Left lobe of liver (tissue), 2 donors: ENCODE measurements at places on chromosomes 2 and 18.
A peak's percentile ranks its signal among the peaks of the same experiment; 100 is the strongest.

GRCh38 chr2:106843001-106843909, 42.7 kb downstream of the ST6GAL2 start:
- DNase-seq: no peak

GRCh38 chr2:53600815-53601214, 166.8 kb upstream of the CHAC2 start:
- DNase-seq: no peak

GRCh38 chr2:68478688-68479087, 11.3 kb downstream of the APLF start:
- no peak for DNase-seq

- no peak for DNase-seq
Measured at GRCh38 chr2:66574701-66575624, 140.0 kb downstream of the MEIS1 start.

DNA sequence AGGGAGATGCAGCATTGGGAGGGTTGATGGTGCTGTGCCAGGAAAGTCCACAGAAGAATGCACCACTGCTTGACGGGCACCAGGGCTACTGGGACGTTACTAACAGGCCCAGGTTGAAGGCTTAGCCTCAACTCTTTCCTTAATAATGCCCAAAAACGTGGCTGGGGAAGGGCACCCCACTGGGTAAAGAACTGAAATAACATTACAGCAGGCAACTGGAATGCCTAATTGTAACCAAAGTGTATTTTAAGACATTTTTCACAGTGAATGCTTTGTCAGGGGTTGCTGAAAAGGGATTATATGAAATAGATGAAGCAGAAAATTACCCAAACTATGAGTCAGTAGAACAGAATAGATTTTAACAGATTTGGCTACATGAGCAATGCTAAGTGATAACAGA, 191.3 kb downstream of the CMPK2 start:
- DNase-seq: no peak

DNA sequence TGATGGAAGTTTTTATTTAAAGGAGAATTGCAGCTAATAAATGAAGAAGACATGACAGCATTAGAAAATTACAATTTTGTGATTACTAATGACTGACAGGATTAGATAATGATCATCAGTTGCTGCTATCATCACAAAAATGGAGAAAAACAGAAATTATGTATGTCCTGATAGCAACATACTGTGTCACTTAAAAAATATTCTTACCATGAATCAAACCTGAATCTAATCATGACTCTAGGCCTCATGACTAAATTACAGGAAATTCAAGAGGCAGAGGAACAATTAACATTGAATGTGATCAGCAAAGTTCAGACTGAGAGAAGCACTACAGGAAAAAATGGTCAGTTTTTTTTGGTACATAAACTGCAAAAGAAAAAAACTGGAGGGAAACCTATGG, 147.8 kb downstream of the PMAIP1 start:
- DNase-seq: no peak

DNA sequence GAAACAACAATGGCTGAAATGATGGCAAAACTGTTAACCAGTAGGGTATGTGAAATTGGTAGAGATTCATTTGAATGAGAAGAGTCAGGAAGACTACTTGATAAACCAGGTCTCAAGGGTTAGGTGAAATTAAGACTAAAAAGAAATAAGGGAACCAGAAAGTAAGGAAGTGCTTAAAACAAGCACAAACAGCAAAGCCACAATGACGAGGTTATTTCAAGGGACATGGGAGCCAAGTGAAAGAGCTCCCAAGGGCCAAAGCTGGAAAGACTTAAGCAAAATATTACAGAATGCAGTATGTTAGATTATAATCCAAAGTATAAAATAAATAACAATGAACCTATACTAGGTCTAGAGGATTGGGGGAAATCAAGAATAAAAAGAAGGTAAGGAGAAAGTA, 19.3 kb upstream of the CD302 start:
- DNase-seq: no peak

GRCh38 chr18:49922228-49922627, 108.9 kb upstream of the ACAA2 start:
- DNase-seq: no peak

GRCh38 chr18:12882453-12883371, 1.3 kb downstream of the PTPN2 start:
- no peak for DNase-seq

DNA sequence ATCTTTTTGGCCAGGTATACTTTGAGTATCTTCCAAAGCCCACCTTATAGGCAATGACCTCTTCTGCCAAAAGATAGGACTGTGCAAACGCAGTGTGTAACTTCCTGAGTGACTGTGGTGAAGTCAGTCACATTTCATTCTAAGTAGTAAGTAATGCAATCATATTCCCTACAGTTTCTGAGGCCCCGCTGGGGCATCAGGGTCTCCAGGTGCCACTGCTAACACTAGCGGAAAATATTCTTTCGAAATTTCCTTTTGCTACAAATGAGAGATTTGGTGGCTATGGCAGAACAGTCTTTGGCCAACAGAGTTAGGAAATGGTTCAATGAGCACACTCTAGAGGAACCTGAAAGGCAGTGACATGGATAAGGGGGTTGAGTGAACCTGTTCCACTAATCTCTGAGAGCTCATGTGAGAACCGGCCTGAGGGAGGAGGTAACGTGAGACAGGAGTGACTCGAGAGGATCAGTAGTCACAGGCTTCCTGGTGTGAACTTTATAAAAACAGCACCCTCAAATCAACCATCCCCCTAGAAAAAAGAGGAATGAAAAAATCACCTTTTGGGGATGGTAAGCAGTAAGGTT, 102.6 kb upstream of the LPIN2 start:
- no peak for DNase-seq

GRCh38 chr2:217244815-217245214, 385.0 kb upstream of the TNP1 start:
- DNase-seq: no peak

GRCh38 chr2:239807568-239807967, 217.6 kb downstream of the NDUFA10 start:
- no peak for DNase-seq

DNA sequence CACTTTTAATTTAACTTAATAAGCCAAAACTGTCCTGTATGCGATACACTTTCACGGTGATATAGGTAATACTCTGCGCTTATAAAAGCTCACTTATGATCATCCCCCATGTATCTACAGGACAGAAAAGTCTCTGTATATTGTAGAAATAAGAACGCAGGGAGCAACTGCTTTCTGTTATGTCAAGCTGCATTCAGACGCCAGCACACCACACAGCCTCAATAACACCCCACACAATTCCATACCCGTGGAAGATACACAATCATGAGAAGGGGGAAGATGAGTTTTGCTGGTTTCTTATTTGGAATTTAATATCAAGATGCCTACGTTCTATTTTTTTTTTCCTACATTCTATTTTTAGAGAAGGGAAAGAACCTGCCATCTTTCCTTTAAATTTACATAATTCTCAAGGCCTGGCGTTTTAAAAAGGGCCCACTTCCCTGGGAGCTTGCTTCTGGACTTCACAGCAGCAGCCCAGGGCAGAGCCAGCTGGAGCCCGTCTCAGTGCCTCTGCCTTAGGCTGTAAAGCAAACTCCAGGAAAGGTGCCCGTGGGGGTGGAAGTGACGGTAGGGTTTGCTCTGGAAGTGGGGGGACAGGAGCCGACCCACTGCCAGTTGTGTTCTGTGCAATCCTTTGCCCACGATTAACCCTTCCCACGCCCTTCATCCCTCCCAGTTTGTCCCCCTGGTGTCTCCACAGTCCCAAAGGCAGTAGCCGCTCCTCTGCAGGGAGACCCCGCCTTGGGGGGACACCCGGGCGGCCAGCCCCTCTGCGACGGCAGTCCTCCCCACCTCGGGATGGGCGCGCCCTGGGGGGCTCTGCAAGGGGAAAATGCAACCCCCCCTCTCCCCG, 5.3 kb downstream of the PTGR3 start:
- no peak for DNase-seq

- no peak for DNase-seq
Measured at GRCh38 chr2:181140414-181140813, 160.0 kb downstream of the UBE2E3 start.

- no peak for DNase-seq
Measured at GRCh38 chr2:36783246-36783645, 86.7 kb downstream of the VIT start.

DNA sequence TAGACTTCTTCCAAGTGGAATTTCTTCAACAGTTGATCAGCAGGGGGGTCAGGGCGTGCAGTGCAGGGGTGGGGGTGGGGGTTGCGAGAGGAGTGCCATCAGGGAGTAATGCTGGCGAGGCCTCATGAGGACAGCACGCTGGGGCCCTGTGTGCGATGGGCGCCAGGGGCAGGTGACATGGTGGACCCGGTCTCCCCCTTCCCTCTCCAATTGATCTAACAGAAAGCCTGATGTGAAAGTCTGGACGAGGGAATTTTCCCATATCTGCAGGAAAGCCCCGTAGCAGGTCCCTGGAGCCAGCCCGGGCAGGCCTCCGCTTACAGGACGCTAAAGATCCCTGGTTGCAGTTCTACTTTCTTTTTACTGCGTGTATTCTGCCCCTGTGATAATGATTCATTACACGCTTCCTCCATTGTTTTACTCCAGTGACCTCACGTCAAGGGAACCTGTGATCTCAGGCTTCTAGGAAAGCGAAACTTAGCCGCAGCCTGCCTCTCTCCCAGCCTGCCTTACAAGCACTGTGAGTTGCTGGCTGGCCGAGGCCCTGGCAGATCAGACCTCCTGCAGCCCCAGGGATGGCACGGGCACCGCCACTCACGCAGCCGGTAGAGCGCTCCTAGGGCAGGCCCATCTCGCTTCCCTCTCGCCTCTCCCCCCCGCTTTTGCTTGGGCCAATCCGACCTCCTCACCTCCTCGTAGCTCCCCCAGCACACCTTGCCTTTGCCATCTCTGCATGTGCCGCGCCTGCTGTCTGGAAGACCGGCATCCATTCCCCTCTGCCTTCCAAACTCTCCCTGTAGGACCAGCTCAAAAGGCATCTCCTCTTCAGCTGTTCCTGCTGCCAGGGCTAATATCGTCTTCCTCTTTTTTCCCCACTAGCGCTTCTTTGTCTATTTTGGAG, 19.2 kb downstream of the NEURL3 start:
- DNase-seq: peak; percentile 67

DNA sequence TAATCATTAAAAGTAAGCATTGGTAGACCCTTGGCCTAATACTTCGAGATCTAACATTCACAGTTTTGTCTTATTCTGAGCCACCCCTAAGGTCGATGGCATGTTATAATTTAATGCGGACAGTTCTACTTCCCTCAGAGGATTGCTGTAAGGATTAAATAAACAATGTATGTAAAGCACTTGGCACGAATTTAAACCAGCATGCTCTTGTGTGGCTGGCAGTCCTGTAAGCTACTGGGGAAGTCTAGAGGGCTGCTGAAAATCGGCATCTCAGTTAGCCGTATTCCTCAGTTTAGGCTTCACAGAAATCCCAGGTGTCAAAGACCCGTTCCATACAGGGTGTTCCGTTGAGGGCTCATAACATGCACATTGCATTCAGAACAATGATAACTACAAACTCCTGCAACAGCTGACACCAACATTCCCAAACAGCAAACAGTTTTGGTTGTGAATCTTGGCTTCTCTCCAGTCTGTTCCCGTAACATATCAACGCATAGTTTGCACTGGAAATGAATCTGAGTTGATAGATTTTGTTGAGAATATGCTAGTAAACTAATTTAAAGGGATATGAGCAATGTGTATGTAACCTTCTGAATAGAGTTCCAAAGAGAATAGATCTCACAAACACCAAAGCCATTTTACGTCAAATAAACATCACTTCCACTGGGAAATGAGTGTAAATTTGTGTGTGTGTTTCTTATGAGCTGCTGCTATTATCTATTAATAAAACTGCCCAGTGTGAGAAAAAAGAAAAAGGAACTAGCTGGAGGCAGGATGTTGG, 52.2 kb upstream of the ACKR3 start:
- DNase-seq: no peak

GRCh38 chr18:48137374-48138081, 207.1 kb upstream of the SMAD2 start:
- no peak for DNase-seq

DNA sequence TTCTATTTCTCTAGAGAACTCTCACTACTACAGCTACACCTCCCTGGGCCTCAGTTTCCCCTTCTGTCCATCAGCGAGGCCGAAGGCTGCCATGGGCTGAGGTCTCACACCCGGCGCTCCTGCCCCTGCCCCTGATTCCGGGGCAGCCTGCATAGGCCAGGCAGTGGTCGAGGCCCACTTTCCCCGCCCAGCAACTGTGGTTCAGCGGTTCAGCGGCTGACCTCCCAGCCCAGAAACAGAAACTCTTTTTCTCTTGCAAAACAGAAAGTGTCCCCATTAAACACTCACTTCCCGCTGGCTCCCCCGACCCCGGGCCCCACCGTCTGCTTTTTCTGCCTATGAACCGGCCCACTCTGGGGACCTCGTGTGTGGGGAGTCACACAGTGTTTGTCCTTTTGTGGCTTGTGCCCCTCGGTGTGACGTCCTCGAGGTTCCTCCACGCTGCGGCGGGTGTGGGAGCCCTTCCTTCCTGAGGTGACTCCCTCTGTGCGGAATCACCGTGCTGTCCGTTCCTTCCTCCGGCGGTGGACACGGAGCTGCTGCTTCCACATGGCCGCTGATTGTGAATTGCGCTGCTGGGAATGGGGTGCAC, 16.0 kb downstream of the PDCD1 start:
- peak; percentile 48 for DNase-seq

GRCh38 chr18:37419866-37420265, 145.7 kb downstream of the CELF4 start:
- no peak for DNase-seq

- DNase-seq: no peak
Measured at GRCh38 chr2:223654384-223654915, 52.3 kb upstream of the SCG2 start.

DNA sequence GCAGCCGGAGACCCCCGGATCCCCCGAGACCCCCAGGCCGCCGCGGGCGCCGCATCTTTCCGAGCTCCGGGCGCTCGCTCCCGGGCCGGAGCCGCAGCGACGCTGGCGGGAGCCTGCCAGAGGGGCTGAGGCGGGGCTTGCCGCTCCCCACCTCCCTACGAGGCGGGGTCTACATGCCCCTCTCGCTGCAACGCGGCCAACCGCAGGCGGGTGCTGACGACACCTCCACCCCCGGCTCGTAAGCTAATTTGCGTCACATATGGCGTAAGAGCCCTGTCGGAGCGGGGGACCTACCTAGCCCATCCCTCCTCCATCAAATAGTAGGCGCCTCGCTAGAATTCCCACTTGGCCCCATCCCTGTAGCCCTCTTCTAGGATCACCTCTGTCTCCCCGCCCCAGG, at the start of gene PTPRN:
TSS of gene PTPRN (minus strand) at position 124 of the 400 bp plus-strand sequence. CDS start at position 55, 69 bp downstream.
- DNase-seq: no peak

GRCh38 chr2:206521612-206522011, 78.3 kb downstream of the ADAM23 start:
- DNase-seq: no peak

DNA sequence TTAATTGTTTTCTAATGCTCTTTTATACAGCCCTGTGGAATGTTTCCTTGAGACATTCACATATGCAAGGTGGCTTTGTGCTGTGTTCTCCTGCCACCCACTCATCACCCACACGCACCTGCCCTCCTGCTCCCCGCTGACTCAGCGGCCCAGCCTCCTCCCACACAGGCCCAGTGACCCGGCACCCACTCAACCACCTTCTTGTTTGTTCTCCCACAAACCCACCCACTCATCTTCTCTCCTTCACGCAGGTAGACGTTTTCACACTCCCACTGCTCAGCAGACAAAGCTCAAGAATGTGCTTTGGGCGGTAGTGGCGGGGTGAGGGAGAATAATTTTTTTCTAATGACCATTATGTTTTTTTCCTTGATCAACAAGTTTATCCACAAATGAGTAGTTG, 28.6 kb upstream of the NEMP2 start:
- no peak for DNase-seq

GRCh38 chr2:38620282-38620977, 17.7 kb upstream of the HNRNPLL start:
- DNase-seq: no peak
